ENCODE measurements at places on chromosomes 1 and 21.

GRCh38 chr1:173862769-173863223 lies 5.0 kb downstream of the GAS5 start:
- no peak for DNase-seq

DNA sequence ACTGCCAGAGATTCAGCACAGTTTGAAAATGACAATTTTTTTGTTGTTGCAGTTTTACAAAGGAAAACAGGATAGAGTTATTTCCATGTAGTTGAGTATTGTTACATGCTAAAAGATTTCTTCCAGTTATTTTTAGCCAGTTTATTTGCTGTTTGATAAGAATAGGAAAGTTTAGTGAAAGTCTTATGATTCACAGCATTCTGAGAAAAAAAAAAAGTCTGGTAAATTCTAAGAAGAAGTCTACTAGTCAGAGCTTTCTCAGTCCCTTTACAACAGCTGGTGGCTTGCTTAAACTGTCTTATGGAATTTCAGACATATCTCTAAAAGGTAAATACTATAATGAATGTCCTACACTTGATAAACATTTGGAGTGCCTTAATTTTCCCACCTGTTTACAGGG lies 341.7 kb downstream of the DSCAM start:
- DNase-seq, result no peak

DNA sequence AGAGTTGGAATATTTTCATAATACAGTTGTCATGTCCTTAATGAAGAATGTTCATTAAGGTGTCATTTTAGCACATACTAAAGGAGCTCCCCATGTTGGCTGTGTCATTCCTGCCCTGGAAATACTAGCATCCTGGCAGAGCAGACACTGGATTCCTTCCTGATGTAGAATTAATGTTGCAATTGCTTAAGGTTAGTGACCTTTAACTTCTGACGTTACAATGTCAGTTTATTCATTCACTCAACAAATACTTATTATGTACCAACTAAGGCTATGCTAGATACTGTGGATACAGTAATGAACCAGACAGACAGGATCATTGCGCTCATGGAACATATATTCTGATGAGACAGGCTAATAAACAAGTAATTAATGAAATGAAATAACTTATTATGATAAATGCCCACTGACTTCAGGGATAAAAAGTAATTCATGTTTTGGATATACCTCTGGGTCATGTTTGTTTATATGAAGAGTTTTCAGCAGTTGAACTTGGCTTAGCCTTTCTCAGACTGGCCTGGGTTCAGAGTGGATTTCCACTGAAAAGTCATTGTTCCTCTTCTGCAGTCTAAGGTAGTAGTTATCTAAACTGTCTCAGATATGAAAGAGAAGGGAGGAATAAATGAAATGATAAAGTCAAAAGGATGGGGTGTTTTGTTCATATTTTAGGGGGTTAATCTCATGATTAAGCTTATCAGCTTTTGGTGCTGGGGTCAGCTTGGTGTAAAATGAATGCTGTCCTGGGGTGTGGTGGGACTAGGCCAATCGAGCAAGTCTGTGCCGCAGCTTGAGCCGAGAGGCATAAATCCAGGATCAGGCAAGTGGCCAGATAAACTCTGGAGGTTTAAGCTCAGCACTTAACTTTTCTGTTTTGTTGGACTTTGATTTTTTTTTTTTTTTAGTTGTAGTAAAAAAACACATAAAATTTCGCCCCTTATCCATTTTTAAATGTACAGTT lies 43.3 kb upstream of the KCNQ4 start:
- no peak for DNase-seq

DNA sequence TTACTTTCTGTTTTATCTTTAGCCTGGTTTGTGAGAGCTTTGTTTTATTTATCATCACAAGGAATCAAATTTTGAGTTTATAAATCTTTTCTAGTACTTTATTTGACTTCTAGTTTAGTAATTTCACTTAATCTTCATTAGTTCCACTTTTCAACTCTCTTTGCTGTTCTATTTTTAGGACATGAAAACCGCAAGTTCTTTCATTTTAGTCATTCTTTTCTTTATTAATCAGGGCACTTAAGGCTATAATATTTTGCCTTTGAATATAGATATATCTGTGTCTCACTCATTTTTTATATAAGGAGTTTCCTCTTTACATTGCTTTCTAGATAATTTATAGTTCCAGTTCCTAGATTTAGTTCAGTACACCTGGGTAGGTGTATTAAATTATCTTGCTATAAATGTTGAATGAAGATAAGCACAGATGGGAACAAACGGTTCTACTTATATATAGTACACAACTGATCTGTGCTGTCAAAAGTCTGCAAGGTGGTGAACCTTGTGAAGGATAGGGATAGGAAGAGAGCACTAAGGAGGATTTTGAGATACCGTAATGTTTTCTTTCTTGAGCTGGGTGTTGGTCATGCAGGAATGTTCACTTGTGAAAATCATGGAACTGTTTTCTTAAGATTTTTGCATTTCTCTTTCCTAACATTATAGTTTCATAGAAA lies 402.3 kb downstream of the RYR2 start:
- DNase-seq, result no peak

DNA sequence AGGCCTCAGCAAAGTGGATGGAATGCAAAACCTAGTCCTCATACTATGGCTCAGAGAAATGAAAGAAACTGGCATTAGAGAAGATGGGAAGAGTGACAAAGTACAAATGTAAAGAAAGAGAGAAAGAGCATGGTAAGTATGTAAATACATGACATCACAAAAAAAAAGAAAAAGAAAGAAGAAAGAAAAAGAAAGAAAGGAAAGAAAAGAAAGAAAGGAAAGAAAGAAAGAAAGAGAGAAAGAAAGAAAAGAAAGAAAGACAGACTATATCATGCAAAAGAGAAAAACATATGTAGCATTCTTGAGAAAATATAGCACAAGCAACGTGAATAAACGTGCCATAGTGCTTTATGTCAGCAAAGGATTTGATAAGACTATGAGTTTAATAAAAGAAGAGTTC lies 76.1 kb upstream of the CACHD1 start:
- no peak for DNase-seq

DNA sequence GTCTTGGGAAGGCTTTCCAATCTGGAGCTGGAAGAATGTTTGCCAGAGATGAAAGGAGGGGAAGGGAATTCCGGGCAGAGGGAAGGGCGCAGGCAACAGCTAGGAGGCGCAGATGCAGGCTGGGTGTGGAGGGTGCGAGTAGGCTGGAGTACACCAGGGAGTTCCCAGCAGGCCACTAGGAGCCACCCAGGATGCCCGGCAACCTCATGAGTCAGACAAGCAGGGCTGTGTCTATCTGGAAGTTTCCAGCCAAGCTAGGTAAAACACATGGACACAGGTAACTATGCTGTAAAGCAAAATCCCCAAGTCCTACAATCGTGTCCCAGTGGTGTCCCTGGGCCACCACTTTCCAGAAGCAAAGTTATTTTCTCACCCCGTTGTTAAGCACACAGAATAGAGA lies 990 bp upstream of the NBL1 start:
- no peak for DNase-seq

DNA sequence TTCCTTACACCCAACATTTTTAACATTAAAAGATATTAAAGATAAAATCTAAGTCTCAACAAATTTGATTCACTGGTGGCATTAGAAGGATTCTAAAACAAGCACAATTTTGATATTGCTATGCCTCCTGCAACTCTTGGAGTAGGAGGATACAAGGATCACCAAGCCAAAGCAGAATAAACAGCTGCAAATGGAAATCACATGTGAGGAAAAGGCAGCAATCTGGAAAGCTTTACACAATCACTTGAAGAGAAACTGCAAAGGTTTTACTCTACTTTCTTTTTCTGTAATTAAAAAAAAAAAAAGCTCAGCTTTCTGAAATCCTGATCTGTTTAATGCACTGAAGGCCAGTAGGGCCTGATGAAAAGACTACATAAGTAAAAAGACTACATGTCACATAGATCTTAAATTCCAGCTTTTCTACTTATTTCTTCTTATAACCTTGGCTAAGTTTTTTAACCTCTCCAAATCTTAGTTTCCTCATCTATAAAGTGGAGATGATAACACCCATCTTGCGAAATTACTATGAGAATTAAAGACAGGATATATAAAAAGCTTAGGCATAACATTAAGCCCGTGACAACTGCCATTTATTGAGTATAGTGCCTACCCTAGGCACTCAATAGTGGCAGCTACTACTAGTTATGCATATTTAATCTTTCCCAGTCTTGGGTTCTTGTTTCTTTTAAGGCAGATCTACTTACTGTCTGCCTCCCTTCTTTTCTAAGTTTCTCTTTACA lies 73.5 kb downstream of the EPS15 start:
- DNase-seq, result no peak

GRCh38 chr1:33433509-33434362 lies 2.8 kb upstream of the PHC2 start:
- DNase-seq, result peak; percentile 87

- no peak for DNase-seq
Measured at GRCh38 chr21:41765973-41766882, 624 bp downstream of the RIPK4 start.

GRCh38 chr21:26191609-26192008 lies 21.0 kb upstream of the APP start:
- DNase-seq, result no peak

GRCh38 chr1:29969576-29969975 lies 733.3 kb downstream of the PTPRU start:
- DNase-seq, result no peak

DNA sequence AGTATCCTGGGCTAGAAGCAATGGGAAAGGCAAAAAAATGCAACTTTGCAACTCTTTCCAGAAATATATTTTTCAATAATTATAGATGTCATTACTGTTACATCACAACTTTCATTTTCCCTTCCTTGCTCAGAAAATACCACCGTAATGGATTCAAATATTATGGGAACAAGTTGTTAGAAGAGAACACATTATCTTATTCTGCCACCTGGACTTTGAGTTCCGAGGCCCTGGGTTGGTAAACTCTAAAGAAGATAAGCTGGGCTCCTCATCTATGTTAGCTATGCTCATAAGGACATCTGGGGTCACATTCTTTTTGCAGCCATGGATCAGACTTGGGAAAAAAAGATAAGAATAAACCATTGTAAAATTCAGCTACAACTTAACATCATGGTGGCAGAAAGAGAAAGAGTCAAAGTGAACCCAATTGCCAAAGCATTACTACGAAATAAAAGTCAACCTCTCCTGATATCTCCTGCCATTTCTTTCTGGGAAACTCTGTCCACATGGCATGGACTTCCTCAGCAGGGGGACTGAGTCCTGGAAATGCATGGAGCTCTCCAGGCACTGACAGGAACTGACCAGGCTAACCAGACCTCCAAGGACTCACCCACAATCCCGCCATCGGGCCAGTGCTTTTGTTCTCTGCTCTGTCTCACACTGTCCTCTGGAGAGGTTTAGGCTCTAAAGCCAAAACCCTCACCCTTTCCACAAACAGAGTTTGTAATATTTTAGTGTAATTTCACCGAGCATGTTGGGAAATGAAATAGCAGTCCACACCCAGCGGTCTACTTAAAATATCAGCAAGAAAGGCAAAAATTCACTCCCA lies 499.1 kb upstream of the RUNX1 start:
- DNase-seq, result no peak

DNA sequence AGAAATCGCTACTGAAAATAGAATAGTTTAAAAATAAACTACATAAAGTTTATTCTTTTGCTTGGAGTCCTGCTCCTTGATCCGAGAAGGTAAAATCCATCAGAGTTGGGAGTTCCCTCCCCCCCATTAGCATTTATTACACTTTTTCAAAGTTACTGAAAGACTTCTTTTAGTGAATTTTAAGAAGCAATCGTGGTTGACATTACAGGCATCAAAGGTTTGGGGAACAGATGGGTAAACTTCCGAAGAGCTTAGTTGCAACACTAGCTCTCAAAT lies 31.0 kb upstream of the NFIA start:
- no peak for DNase-seq

DNA sequence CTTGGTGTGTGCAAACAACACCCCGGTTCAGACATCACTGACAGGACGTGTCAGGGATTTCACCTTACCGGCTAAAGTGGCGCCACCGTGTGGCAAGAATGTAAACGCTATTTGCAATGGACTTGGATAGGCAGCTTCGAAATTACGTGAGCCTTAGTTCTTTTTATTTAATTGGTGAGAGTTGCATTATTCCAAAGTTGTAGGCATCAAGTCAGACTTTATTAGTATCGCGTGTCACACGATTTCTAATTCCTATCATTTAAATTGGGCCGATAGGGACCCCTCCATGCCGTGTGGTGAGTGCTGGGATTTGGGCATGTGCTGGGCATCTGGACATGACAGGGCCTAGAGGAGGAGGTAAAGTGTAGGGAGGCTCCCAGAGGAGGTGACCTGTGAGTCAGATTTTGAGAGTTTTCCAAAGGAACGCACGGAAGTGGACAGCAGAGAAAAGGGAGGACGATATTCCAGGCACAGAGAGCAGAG lies 14.5 kb upstream of the CPT2 start:
- DNase-seq, result peak; percentile 57

- DNase-seq, result no peak
Measured at GRCh38 chr1:221015159-221015790, 136.0 kb downstream of the HLX start.

- DNase-seq, result no peak
Measured at GRCh38 chr1:182355723-182356098, 35.9 kb downstream of the GLUL start.

- no peak for DNase-seq
Measured at GRCh38 chr1:118321840-118322239, 136.8 kb upstream of the SPAG17 start.

- no peak for DNase-seq
Measured at GRCh38 chr1:108811611-108812010, 45.3 kb downstream of the AKNAD1 start.

DNA sequence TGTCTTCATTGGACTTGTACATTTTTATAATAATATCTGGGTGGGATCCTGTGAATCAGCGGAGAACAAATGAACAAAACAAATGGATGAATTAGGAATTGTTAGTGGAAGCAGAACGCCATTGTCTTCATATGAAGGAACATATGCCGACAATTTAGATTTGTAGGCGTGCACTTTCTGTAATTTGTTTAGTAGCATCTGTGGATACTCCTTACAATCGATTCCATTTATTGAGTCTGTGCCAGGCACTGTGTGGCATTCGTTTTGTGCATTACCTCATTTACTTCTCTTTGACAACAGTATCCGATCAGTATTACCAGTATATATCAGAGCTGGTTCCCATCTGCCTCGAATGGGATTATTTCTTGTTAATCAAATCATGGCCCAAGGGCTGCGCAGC lies 61.9 kb downstream of the PRDM2 start:
- DNase-seq, result no peak

GRCh38 chr1:212624976-212625501 lies 16.5 kb downstream of the ATF3 start:
- no peak for DNase-seq

GRCh38 chr1:11628767-11629166 lies 25.5 kb downstream of the FBXO2 start:
- no peak for DNase-seq
